Activated CD8-positive, alpha-beta memory T cell treated with anti-CD3 and anti-CD28 coated beads, Interleukin-2, amount 10 ng/mL, durations not matched to agents 7 days and 5 days (primary cell): ENCODE measurements at places on chromosomes 2 and 18. TPM values are rescaled to one million over a fixed set of nuclear protein-coding genes. Genes with fewer than 3 reads are reported as not detected.

DNA sequence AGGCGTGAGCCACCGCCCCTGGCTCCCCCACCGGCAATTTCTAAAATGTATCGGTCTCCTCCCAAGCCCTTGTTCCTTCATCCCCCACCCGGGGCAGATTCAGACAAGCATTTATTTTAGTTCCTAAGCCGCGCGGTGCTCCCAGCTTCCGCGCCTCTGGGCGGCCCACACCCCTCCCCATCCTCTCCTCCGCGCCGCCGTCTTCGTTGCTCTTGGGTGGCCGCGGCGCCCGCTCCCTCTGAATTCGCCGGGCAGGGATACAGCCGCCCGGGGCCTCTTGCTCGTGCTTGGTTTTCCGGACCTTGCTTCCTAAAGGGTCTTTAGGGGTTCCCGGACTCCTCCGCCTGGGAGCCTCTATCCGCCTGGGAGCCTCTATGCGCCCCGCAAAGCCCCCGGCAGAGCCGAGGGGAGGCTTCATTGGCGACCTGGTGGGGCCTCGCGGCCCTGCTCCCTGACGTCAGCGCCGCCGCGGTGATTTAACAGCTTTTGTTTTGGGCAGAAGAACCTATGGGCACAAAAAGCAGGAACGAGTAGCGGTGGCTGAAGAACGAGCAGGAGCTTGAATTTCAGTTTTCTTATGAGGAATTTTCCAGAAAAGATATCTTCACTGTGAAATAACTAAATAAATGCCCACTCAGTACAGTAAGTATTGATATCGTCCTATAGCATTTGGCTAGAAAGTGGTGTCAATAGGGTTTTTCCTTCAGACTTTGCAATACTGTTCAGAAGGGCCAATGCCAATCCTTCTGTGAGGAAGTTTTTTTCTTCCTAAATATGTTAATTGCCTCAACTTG lies 37.3 kb downstream of the PRKRA start:
- peak; percentile 90 for DNase-seq

- DNase-seq: no peak
Measured at GRCh38 chr2:223746611-223747010, 90.8 kb downstream of the AP1S3 start.

GRCh38 chr2:235008584-235009044 lies 56.8 kb downstream of the SH3BP4 start:
- DNase-seq: no peak

DNA sequence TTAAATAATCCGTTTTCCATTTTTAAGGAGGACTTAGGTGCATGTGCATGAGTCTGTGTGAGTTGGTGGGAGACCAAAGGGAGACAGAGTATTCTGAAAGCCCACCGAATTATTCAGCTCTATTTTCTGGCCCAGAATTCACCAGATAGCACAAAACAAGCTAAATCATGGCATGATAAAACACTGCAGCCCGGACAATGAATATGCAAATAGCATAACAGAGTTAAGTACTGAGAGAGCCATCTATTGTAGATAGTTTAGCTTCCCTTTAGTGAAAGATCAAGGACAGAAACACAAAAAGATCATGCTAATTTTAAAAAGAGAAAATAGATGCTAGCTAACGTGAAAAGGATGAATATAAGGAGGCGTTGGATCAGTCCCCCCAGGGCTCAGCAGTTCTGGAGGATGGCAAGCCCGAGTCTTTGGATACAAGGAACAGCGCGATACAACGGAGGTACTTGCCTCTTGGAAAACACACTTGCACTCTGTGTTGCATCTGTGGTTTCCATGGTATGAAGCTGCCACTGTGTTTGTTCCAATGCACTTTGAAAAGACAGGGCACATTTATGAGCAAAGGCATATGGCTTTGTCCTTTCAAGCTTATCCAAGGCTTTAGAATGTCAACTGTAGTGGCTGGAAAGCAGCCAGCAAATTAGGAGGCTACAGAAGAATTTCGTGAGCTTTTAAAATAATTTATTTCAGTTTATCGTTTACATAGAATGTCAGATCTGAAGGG lies 119.9 kb downstream of the LYPD1 start:
- no peak for DNase-seq

GRCh38 chr2:235672720-235673119 lies 178.9 kb downstream of the AGAP1 start:
- DNase-seq: no peak

DNA sequence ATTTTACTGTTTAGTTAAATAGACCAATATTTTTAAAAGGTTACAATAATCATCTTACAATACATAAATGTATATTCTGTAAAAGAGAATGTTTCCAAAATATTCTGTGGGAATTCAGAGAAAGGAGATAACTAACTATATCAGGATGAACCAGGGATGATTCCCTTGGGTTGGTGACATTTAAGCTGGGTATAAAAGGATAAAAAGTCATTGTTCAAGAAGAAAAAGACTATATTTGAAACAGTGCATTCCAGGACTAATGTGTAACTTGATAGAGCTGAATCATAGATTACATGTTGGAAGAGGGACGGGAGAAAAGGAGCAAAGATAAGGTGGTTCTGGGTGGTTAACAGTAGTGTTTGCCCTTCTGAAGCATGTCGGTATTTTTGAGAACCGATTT lies 10.1 kb downstream of the RASGRP3 start:
- DNase-seq: no peak

DNA sequence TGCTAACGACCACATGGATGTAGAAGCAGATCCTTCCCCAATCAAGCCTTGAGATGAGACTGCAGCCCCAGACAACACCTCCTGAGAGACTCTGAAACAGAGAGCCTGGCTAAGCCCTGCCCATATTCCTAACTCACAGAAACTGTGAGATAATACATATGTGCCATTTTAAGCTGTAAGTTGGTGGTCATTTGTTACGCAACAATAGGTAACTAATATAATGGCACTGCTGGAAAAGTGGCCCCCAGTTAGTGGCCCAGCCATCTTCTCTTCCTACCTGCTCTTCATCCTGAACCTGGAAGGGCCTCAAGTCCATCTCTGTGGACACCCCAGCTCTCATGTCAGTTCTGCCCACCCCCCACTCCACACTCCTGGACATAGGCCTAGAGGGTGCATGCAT lies 144.0 kb downstream of the TMEM17 start:
- DNase-seq: no peak

DNA sequence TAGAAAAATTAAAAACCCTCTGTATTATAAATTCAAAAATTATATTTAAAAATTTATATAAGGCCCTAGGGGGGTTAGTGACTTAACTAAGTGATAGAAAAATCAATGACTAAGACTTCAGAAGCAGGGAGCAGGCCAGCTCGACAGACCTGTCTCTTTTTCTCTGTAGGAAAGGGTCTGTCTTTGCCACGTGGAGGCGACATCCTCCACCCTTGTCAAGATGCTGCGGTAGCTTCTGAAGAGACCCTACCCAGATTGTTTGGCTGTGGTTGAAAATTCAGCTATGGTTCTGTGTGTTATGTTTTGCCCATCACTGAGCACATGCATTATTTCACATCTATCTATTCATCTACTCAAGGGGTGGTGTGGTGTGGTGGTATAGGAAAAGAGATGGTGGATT lies 8.2 kb upstream of the SLC4A3 start:
- no peak for DNase-seq

- no peak for DNase-seq
Measured at GRCh38 chr2:241391892-241392665, 36.0 kb downstream of the FARP2 start.

GRCh38 chr2:117057016-117057415 lies 757.5 kb upstream of the DDX18 start:
- no peak for DNase-seq

DNA sequence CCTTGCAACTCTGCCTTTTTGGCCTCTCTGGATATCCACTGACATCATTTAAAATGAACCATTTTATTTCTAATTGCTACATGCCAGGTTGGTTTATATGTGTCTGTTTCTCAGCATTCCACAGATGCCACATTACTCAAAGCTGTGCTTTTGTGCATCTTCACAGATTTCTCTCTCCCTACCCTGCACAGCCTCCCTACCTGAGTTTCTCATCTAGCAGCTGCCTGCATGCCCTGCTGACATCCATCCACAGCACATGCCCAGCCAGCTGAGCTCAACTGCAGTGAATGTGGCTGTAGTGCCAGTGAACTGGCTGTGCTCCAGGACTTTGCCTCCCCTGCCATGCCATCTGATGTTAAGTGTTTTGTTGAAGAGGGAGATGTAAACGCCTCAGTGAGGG lies 44.5 kb downstream of the PKP4 start:
- DNase-seq: no peak

DNA sequence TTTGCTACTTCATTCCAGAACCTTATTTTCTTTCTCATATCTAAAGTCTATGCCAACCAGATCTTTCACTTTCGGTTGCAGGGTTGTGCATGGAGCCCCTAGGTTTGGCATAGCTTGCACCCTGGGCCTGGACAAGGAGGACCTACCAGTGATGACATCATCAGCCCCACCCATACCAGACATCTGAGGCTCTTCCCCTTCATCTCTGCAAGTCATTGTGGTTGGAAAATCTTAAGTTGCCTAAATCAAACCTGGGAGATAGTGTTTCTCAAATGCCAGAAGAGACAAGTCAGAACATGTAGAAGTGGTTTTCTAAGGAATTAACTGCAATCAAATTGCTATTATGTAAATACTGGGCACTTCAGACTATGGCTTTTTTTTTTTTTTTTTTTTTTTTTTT lies 363.3 kb downstream of the ZNF516 start:
- no peak for DNase-seq

DNA sequence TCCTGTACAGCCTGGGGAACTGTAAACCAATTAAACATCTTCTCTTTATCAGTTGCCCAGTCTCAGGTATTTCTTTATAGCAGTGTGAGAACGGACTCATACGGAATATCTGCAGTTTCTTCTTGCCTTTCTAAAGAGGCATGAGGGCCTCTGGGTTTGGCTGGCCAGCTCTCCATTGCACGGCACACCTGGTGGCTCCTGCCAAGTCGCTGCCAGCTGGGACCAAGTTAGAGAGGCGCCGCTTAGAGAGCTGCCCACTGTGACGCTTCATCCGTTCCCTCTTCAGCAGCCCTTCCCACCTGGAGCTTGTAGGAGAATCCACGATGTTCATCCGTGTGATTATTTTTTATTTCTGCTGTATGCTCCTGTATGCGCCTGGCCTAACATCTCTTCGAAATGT lies 195.4 kb downstream of the TWIST2 start:
- no peak for DNase-seq

DNA sequence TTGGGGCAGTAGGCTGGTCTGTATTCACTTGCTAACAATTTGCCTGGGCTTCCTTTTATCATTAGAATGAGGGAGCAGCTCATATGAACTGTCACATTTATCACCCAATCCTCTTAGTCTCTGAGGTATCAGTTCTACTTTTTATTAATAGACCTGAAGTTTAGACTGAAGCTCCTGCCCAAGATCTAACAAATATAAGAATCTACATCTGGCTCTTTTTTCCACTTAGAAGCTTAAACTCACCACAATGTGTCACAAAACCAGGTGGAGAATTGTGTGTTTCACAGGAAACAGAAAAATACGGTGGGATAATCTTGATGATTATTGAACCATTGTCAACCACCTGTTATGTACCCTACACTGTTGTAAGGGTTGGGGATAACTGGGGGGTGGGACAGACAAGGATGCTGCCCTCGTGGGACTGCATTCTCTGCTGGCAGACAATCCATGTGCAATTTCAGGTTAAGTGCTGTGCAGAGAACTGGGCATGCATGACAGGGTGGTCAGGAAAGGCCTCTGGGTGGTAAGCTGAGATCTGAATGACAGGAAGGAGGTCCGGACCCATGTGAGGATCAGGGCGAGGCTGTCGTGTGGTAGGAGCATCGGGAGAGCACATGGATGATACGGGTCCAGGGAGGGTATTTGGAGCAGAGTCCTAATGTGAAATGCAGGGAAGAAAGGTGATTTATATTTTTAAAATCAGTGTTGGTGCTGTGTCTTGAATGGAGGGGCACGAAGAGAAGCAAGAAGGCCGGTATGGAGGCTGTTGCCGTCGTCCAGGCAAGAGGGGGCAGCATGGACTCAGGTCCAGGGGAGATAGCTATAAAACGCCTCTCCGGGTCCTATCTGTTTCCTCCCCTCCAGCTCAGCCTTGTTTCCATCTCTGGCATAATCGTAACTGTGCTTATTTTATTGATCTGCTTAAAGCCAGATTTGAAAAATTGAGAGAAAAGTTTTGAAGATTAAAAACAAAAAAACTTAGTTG lies 17.6 kb downstream of the MYL12B start:
- no peak for DNase-seq

DNA sequence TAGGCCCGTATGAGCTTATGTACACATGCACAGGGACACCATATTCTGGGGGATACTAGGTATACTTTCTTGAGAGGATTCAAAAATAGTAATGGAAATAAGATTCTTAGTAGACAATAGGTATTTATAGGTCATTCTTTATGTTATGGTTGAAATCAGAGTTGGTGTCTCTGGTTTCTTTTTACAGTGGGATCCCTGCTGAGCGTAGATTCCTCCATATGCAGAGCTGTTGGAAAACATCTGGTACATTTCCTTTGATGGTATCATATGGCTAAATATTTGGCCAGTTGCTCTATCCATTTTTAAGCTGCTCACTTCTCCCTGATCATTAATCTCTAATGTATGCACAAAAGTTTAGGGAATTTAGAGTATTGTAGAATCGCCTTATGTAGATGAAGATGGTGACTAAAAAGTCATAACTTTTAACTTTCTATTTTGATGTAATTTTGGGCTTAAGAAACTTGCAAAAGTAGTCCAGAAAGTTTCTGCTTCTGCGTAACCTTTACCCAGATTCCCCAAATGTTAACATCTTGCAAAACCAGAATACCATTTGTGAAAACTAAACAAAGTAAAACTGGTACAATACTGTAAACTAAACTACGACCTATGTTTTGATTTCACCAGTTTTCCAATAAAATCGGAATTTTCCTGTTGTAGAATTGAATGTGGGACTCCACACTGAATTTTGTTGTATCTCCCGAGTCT lies 5.4 kb downstream of the ARHGAP28 start:
- DNase-seq: no peak

- no peak for DNase-seq
Measured at GRCh38 chr2:236583621-236584203, 14.1 kb downstream of the ACKR3 start.

GRCh38 chr2:121043827-121044222 lies 241.2 kb downstream of the TFCP2L1 start:
- no peak for DNase-seq

Gene FASTKD2
- 23.9 TPM for total RNA-seq

Gene ARHGEF33
- 0.59 TPM for total RNA-seq

Gene SIGLEC15
- not detected for total RNA-seq

Gene GRHL1
- total RNA-seq: 1.0 TPM

Gene RNF152
- 0.09 TPM for total RNA-seq

Gene RUFY4
- 1.4 TPM for total RNA-seq

Gene DDX18
- 78.2 TPM for total RNA-seq

Gene ZNF142
- total RNA-seq: 54.2 TPM

Gene TYMS
- 369 TPM for total RNA-seq

Gene GAL3ST2
- total RNA-seq: 0.20 TPM
